ENCODE measurements at places on chromosomes 2 and 18. TPM values are rescaled to one million over a fixed set of nuclear protein-coding genes. Genes with fewer than 3 reads are reported as not detected.

CYB5A gene
- 71.3 TPM for total RNA-seq

TMEM17 gene
- total RNA-seq: 1.2 TPM

FAM161A gene
- total RNA-seq: 1.8 TPM

FBXO15 gene
- total RNA-seq: not detected

SERPINB11 gene
- total RNA-seq: not detected

ERFE gene
- 1.5 TPM for total RNA-seq

PIEZO2 gene
- total RNA-seq: 0.63 TPM

CCDC141 gene
- total RNA-seq: 28.9 TPM

RESP18 gene
- total RNA-seq: not detected

- H3K27ac ChIP-seq: no peak overlapping the region
- no peaks in the 10 kb centered on the region for H3K27me3 ChIP-seq
- no peak overlapping the region for H3K4me3 ChIP-seq
- H3K36me3 ChIP-seq: no peaks in the 10 kb centered on the region
- H3K4me1 ChIP-seq: no peaks in the 10 kb centered on the region
Observed at GRCh38 chr2:166372046-166372445, 3.7 kb downstream of the SCN9A start.

DNA sequence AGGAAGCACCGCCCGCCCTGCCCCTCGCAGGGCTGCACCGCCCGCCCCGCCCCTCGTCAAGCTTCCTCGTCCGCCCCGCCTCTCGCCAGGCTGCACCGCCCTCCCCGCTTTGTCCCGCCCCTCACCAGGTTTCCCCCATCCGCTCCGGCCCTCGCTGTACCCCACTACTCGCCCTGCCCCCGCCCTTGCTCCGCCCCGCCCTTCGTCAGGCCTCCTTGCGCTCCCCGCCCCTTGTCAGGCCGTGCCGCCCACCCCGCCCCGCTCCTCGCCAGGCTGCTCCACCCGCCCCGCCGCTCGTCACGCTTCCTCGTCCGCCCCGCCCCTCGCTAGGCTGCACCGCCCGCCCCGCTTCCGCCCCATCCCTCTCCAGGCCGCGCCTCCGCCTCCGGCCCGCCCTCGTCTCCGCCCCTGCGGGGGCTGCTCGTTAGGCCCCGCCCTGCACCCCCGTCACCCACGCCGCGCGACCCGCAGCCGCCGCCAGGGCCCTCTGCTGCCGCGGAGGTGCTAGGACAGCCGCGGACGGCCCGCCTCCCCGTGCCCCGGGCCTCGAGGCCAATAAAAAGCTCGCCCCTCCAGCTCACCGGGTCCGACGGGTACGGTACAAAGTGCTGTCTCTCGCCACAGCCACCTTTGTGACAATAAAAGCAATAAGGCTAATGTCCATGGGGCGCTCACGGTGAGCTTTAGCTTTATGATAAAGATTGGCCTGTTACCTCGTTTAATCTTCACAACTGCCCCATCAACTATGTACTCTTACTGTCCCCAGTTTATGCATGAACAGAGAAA is 602 bp upstream of the DNPEP start:
- H3K27me3 ChIP-seq: no peaks in the 10 kb centered on the region
- H3K27ac ChIP-seq: peak overlapping the region; percentile 83
- H3K4me3 ChIP-seq: peak overlapping the region; percentile 32
- peaks cover 11% of the 10 kb centered on the region for H3K4me1 ChIP-seq

DNA sequence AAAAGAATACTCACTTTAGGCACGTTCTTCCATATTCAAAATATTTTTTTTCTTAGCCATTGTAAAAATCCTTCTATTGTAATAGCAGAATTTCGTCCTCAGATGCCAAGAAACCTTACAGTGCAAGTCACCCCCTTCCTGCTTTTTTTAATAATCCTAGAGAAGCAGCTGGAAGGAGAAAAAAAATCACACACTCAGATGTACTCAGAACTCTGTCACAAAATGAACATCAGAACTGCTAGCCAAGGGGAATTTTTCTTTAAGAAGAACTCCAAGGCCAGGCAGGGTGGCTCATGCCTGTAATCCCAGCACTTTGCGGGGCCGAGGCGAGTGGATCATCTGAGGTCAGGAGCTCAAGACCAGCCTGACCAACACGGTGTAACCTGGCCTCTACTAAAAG is 127.3 kb upstream of the SPATS2L start:
- H3K27me3 ChIP-seq: no peaks in the 10 kb centered on the region
- H3K4me1 ChIP-seq: no peaks in the 10 kb centered on the region
- H3K4me3 ChIP-seq: no peak overlapping the region
- no peak overlapping the region for H3K27ac ChIP-seq

- H3K4me3 ChIP-seq: no peak overlapping the region
- H3K36me3 ChIP-seq: no peaks in the 10 kb centered on the region
- H3K4me1 ChIP-seq: no peaks in the 10 kb centered on the region
- DNase-seq: no peak
- no peaks in the 10 kb centered on the region for H3K27me3 ChIP-seq
Observed at GRCh38 chr2:77484026-77484425, 38.1 kb downstream of the LRRTM4 start.

DNA sequence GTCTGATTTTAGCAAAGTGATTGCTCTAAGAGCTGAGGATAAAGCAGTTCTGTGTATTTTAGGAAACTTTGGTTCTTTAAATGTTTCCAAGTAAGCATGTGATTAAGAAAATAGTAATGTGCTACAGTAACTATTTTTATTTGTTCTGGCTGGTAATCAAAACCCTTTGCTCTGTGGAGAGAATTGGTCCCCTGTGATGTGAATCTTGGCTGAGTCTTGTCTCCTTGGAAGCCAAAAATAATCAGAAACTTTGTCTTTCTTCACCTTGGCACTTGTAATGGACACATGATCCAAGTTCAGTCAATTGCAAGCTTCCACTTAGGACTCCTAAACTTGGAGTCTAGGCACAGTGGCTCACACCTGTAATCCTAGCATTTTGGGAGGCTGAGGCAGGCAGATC is 422.7 kb upstream of the CDH20 start:
- no peaks in the 10 kb centered on the region for H3K36me3 ChIP-seq
- no peaks in the 10 kb centered on the region for H3K27me3 ChIP-seq
- no peak overlapping the region for H3K4me3 ChIP-seq
- no peak for DNase-seq
- H3K4me1 ChIP-seq: no peaks in the 10 kb centered on the region
- no peak overlapping the region for H3K27ac ChIP-seq

- peaks cover 9% of the 10 kb centered on the region for H3K36me3 ChIP-seq
- DNase-seq: no peak
- no peak overlapping the region for H3K27ac ChIP-seq
Observed at GRCh38 chr2:43985359-43985758, 10.4 kb downstream of the LRPPRC start.

DNA sequence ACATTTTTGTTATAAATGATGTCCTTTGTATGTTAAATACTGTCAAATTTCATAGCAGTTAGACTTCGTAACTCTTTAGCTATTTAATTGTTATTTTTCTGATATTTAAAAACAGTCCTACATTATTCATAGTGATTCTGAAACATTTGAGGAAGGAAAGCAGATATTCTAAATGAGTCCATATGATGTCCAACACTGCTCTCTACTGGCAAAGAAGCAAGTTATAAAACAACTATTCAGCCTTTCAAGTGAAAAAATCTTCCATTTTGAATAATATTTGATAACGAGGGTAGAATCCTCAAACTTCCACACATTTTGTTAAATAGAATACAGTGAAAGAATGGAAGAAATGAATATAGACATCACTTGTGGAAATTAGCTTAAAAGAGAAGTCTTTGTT is 220.8 kb downstream of the GULP1 start:
- H3K27me3 ChIP-seq: no peaks in the 10 kb centered on the region
- H3K36me3 ChIP-seq: no peaks in the 10 kb centered on the region
- no peak overlapping the region for H3K27ac ChIP-seq
- DNase-seq: no peak

DNA sequence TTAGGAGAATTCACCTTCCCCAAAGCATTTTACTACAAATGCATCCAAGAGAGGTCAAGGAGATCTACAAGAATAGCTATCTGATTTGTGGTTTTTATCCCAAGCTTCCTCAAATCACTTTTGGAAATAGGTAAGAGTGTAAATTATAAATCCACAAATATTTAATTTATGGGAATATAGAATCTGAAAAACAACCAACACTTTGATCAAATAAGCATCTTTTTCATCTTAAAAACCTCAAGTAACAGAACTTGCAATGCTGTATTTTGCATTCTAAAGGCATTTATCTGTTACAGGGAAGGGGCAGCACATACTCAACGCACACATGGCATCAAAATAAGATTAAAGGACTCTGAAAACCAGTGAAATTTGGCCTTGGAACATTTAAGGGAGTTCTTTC is 1.9 kb downstream of the ZNF385B start:
- H3K4me3 ChIP-seq: no peak overlapping the region
- no peaks in the 10 kb centered on the region for H3K27me3 ChIP-seq
- H3K36me3 ChIP-seq: no peaks in the 10 kb centered on the region
- DNase-seq: no peak
- no peak overlapping the region for H3K27ac ChIP-seq
- H3K4me1 ChIP-seq: no peaks in the 10 kb centered on the region

DNA sequence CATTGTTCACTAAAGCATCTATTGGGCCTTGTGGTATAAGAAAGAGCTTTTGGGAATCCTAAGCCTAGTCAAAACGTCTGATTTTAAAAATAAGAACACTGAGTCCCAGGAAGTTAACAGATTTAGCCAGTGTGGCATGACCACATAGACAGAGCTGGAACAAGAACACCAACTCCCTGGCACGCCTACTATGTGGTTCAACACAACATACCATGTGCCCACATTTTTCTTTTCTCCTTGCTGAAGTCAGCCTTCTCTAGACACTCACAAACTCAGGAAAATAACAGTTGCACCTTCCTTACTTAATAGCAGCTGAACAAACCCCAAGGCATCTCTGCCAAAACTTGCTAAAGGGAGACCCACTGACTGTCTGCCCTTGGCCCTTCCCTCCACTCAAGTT is 124.8 kb downstream of the C1D start:
- no peaks in the 10 kb centered on the region for H3K4me1 ChIP-seq
- DNase-seq: no peak
- no peak overlapping the region for H3K27ac ChIP-seq
- H3K27me3 ChIP-seq: no peaks in the 10 kb centered on the region

GRCh38 chr2:20667151-20667530 is 197 bp downstream of the GDF7 start:
- H3K36me3 ChIP-seq: no peaks in the 10 kb centered on the region
- H3K4me1 ChIP-seq: peaks cover 27% of the 10 kb centered on the region
- no peak for DNase-seq
- no peak overlapping the region for H3K27ac ChIP-seq

- DNase-seq: no peak
- no peaks in the 10 kb centered on the region for H3K36me3 ChIP-seq
- no peak overlapping the region for H3K27ac ChIP-seq
- no peak overlapping the region for H3K4me3 ChIP-seq
- H3K27me3 ChIP-seq: no peaks in the 10 kb centered on the region
- no peaks in the 10 kb centered on the region for H3K4me1 ChIP-seq
Observed at GRCh38 chr2:15242936-15243461, 318.1 kb downstream of the NBAS start.

GRCh38 chr18:24609254-24609653 is 148.8 kb downstream of the HRH4 start:
- no peaks in the 10 kb centered on the region for H3K27me3 ChIP-seq
- H3K36me3 ChIP-seq: no peaks in the 10 kb centered on the region
- H3K27ac ChIP-seq: no peak overlapping the region
- no peak overlapping the region for H3K4me3 ChIP-seq
- H3K4me1 ChIP-seq: no peaks in the 10 kb centered on the region

GRCh38 chr2:241906826-241907570 is 37.5 kb downstream of the RTP5 start:
- no peaks in the 10 kb centered on the region for H3K36me3 ChIP-seq
- H3K27ac ChIP-seq: no peak overlapping the region
- DNase-seq: no peak
- H3K4me3 ChIP-seq: no peak overlapping the region

DNA sequence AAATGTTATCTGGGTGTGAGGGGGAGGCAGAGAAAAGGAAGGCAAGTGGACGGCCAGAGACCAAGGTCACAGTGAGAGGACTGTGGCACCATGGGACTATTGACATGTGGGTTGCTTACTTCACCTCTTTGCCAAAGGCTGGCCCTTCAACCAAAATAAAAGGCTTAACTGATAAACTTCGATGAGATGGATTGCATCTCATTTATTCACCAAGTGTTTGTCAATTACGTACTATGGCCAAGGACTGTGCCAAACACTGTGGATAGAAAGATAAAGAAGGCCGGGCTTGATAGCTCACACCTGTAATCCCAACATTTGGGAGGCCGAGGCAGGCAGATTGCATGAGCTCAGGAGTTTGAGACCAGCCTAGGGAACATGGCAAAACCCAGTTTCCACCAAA is 98.7 kb upstream of the CCBE1 start:
- H3K4me1 ChIP-seq: no peaks in the 10 kb centered on the region
- no peak overlapping the region for H3K4me3 ChIP-seq
- no peaks in the 10 kb centered on the region for H3K27me3 ChIP-seq
- H3K27ac ChIP-seq: no peak overlapping the region

DNA sequence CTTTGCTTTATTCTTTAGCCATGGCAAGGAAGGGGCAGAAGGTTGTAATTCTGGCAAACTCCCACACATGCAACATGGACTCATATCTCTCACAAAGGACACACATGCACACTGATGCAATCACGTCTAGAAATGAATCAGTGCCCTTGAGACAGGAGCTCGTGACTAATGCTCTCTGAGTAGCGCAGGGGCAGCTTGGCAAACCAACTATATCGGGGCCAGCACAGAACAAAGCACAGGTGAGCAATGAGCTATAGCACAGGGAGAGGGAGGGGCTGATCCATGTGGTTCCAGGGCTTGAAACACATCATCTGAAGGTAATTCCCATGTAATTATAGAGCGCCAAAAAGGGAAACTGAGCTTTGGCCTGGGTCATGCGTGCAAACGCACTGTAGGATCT is 165.2 kb upstream of the KLF7 start:
- H3K27ac ChIP-seq: peak overlapping the region; percentile 19
- DNase-seq: peak; percentile 69

DNA sequence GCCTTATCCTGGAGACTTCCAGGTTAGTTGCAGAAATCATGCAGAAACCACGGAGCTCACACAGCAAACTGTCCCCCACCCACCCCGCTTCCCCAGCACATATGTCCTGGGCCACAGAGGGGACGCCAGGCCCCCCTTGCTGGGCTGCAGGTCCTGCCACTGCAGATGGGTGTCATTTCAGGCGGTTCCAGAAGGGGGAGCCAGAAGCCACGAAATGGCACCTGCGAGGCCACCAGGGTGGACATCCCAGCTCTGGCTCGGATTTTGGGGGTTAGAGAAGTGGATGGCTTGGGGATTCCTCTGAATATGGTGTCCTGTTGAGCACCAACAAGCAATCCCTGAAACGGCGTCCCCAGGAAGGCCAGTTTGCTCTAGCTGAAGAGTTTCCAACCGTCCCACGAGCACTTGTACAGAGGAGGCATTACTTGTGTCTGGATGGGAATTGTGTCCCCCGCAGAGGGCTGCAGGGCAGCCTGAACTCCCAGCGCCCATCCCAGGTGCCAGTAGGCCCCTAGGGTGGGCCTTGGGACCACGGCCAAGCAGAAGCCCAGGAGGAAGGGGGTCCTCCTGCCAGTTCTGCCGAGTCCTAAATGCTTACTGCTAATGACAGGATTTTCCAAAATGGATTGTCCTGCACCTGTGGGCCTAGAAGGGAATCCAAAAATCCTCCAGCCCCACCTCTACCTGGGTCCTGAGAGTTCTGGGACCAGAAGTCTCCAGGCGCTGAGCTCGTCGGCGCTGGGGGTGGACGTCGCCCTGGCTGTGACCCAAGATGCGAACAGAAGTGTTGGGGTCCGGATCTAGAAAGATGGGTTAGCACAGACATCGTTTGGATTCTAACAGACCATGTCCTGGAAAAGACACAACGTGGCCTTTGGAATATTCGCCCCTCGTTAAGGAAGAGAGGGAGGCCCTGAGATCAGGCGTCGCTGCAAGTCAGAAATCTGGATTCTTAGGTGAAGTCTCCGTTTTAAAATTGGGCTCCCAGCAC is 14.6 kb upstream of the NFATC1 start:
- H3K4me3 ChIP-seq: no peak overlapping the region
- H3K4me1 ChIP-seq: no peaks in the 10 kb centered on the region
- no peaks in the 10 kb centered on the region for H3K27me3 ChIP-seq
- DNase-seq: peak; percentile 79
- H3K36me3 ChIP-seq: no peaks in the 10 kb centered on the region

All from right atrium auricular region (tissue), 2 donors.